ENCODE measurements at places on chromosomes 5 and 9.

- no peak for DNase-seq
Observed at GRCh38 chr9:84366683-84367082, 26.1 kb upstream of the SLC28A3 start.

DNA sequence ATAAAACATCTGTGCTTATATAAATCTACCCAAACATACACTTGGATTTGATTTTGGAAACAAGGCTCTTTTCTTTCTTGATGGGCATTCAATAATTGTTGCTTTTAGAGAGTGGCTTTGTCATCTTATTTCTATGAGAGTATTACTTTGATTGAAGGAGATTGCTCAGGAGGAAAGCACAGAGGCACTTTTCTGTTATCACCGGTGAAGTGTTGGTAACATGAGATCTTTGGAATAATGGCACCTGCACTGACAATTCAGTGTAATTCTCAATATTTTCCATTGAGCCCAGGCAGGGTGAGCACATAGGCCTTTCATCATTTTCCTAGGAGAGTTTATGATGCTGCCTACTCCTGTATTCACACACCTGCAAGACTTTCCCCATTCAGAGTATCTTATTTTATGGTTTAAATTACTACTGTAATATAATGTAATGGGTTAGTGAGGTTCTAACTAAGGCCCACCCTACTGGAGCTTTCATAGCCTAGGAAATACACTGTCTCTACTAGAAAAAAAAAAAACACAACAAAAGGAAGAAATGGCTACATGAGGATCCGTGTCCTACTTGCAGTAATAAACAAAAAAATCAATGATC lies 244.3 kb downstream of the DENND1A start:
- DNase-seq, result no peak

GRCh38 chr5:173868096-173868880 lies 19.9 kb upstream of the CPEB4 start:
- DNase-seq, result no peak

DNA sequence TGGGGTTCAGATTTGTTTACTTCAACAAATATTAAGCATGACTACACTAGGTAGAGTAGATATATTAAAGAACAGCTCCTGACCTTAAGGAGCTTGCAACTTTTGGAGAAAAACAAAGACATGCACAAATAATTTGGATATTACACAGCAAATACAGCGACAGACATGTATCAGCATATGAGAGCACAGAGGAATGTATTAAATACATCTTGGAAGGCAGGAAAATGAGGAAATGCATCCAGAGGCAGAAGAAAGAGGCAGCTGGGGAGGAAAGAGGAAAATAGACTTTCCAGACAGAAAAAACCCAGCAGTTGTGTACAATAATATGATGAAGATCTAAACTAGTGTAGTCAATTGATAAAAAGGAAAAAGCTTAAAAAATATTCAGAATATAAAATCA lies 392.2 kb downstream of the PDE4D start:
- no peak for DNase-seq

All from eye (tissue), 1 donor.